ENCODE measurements at places on chromosomes 13 and 19. TPM values are rescaled to one million over a fixed set of nuclear protein-coding genes. Genes with fewer than 3 reads are reported as not detected.

SEMA6B gene
- not detected for total RNA-seq

BST2 gene
- 214 TPM for total RNA-seq

SLC17A7 gene
- total RNA-seq = 0.15 TPM

LRP3 gene
- total RNA-seq = 0.10 TPM

KCNJ14 gene
- 1.8 TPM for total RNA-seq

GIPC3 gene
- total RNA-seq = 0.98 TPM

SULT2B1 gene
- total RNA-seq = 0.32 TPM

RAVER1 gene
- total RNA-seq = 76.7 TPM

MBD3L2 gene
- not detected for total RNA-seq

ZIC2 gene
- 2.1 TPM for total RNA-seq

MRPS31 gene
- total RNA-seq = 34.0 TPM

IL17D gene
- not detected for total RNA-seq

EBI3 gene
- total RNA-seq = 28.1 TPM

BICRA gene
- total RNA-seq = 18.1 TPM

FGF22 gene
- not detected for total RNA-seq

LMO7 gene
- total RNA-seq = 9.9 TPM

NKPD1 gene
- total RNA-seq = 0.22 TPM

ZNF333 gene
- total RNA-seq = 14.5 TPM

IGFL1 gene
- not detected for total RNA-seq

C19orf67 gene
- total RNA-seq = 0.32 TPM
